ENCODE measurements at places on chromosomes 3 and 15.

DNA sequence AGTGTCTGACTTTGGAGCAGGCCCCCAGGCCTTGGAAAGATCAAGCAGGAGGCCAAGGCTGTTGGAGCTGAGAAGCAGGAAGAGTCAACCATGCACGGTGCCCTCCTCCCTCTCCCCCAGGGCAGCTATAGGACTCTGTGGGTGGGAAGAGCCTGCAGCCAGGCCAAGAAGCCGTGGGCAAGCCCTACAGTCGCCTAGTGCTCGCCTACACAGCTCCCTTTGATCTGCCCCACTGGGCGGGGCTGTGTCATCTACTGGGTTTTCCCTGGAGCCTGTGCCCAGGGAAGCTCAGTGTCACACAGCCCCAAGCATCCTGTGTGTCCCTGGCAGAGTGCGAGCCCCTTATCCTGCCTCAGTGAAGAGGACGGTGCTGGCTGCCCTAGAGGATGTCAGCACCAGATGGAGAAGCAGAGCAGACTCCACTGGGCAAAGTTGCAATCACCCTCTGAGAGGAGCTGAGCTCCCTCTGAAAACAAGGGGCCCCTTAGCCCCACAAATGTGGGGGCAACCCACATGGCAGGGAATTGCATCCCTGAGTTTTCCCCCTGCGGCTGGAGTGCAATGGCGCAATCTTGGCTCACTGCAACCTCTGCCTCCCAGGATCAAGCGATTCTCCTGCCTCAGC, 72.2 kb downstream of the KLF13 start:
- DNase-seq, result no peak

DNA sequence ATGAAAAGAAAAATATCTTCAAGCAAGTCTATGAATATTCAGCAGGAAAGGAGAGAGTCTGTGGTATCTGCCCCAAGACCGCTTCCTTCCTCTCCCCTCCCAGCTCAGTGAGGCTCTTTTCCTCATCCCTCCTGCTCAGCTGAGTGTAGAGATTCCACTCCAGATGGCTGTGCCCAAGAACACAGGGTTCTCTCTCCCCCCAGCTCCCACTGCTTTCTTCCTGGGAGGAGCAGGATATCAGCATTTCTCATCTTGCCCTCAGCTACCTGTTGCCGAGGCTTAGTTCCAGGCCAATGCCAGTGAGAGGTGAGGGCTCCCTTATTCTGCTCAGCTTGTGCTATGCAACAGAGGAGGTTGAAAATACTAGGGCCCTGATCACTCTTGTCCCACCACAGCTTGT, 211.9 kb downstream of the SV2B start:
- DNase-seq, result no peak

- DNase-seq, result no peak
These were observed 40.3 kb downstream of the IL1RAP start for GRCh38 chr3:190554197-190554596.

DNA sequence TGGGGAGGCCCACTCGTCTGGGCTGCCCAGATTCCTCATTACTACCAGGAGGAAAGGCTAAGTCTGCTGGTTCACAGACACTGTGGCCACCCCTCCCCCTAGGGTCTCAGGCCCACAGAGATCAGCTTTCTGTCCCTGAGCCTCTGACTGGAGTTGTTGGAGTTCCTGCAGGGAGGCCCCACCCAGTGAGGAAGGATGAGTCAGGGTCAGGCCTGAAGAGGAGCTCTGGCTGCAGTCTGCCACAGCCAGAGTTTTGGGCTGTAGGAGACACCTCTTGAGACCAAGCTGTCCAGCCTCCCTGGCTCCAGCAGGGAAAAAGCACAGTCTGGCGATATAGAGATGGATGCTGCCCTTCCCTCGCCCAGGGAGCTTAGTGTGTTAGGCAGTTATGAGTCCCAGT, 720.9 kb upstream of the SEMA6D start:
- no peak for DNase-seq

DNA sequence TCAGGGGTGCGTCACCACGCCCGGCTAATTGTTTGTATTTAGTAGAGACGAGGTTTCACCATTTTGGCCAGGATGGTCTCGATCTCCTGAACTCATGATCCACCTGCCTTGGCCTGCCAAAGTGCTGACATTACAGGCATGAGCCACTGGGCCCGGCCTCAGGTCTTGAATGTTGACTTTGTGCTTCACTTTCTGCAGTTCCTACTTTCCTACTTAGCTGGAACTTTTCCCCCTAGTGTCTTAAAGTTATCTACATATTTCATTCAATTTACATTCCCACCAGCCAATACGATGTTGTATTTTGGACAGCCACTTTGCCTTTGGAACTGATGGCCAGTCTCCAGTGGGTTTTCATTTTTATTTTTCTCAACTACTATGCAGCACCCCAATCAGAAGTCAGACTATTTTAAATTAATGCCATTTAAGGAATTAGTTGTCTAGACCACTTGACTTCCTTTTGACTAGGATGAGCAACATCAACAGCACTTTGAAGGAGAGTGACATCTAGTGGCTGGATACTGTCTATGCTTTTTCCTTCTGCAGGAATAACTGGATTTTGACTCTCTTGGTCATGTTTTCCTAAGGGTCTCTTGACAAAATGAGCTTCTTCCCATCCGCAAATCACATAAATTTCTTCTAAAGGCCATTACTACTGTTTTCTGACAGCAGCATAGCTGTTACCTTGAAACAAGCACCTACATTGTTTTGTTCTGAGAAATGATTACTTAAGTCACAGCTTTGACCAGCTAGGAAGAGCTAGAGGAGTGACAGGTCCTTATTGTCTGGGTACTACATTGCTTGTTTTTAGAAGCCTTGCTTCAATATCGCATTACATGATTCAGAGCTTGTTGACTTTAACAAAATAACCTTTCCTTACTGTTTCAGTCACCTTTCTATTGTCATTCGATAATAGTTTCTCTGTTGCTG, 140.2 kb downstream of the ITPR1 start:
- DNase-seq, result peak; percentile 52

GRCh38 chr15:59199626-59200465, 6.8 kb upstream of the LDHAL6B start:
- peak; percentile 14 for DNase-seq

GRCh38 chr3:50531201-50531600, 27.8 kb upstream of the CACNA2D2 start:
- no peak for DNase-seq

DNA sequence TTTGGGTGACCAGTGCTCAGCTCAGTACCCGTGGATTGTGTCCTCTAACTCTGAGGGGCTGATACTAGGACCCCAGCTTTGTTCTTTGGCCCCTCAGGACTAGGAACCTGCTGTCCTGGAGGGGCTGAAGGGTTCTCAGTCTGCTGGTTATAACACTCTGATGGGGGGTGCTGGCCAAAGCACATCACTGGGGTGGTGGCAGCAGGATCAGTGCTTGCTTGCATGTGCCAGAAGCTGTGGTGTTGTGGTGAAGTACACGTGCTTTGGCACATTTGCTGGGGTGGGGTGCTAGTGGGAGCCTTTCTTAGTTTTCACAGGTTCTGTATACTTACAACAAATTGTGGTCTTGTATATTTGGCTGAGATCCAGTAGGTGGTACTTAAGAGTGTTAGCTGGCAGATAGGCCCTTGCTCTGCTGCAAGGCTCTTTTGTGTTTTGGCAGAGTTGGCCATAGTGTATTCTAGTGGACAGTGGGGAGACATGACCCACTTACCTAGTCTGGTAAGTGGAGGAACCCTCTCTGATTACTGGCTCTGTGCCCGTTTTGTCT, 344.3 kb downstream of the EDEM1 start:
- DNase-seq, result no peak

DNA sequence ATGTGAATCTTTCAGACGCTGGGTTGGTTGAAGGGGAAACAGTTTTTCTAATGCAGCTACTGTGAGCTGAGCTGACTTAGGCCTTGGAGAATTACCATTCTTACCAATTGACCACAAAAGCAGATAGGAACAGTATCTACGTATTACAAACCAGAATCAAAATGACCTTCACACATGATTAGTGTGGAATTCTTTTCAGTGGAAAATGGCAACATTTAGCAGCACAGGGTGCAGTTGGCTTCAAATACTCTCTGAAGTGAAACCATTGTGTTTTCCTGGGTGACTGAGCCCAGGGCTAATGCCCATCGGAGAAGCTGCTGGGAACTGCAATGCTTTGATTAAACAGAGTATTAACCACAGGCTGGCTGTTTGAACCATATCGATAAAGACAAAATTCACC, 40.2 kb upstream of the GOLGA8J start:
- DNase-seq, result no peak

DNA sequence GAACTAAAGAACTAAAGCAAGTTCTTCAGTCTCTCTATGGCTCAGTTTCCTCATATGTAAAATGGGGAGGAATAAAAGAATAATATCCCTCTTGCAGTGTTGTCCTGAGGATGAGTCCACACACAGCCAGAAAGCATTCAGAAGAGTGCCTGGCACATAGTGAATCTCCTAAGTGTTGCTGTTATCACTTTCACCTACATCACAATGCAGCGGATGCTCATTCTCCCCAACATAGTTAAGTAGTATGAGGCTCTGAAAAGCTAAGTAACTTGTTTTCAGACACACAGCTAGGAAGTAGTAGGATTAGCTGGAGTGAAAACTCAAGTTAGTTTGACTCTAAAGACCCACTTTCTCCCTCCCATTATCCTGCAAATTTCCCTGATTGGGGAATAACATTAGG, 9.1 kb upstream of the USP3 start:
- DNase-seq, result no peak

DNA sequence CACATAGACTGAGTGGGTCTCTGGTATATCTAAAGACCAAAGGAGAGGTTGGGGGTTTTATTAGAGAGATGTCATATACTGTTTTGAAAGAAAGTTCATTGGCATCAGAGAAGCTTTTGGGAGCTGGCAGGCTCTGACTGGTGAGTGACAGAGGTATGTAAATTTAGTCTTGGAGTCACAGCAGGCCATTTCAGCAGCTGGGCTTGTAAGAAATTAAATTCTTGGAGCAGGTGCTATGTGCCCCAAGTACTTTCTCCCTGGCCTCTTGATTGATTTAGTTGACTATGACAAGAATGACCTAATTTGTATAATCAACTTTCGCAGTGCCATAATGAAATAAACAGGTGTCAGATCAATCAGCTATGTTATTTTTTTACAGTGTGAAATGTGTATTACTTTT, 47.8 kb upstream of the CDAN1 start:
- no peak for DNase-seq

- DNase-seq, result no peak
These were observed 110.1 kb downstream of the KCNMB2 start for GRCh38 chr3:178646186-178646862.
